ENCODE measurements at places on chromosomes 5 and 9. TPM values are rescaled to one million over a fixed set of nuclear protein-coding genes. Genes with fewer than 3 reads are reported as not detected.

DNA sequence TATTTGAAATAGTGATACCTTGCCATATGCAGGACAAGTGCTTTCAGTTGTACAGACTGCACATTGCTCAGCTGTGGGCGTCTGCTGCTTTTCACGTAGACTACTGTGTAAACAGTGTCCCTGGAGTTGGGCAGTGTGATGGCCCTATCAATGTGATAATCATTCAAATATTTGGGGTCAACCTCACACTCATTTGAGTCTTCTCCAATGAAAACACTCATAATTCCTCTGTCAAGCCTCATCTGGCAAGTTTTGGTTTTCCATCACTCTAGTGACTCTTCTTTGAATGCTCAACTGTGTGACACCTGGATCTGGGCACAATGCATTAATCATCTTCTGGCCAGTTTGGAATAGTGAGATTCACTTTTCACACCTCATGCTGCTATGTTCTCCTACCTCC lies 64.4 kb downstream of the UGCG start:
- no peak for DNase-seq
- no peak overlapping the region for H3K4me3 ChIP-seq
- no peak overlapping the region for H3K27ac ChIP-seq
- H3K27me3 ChIP-seq = no peaks in the 10 kb centered on the region

DNA sequence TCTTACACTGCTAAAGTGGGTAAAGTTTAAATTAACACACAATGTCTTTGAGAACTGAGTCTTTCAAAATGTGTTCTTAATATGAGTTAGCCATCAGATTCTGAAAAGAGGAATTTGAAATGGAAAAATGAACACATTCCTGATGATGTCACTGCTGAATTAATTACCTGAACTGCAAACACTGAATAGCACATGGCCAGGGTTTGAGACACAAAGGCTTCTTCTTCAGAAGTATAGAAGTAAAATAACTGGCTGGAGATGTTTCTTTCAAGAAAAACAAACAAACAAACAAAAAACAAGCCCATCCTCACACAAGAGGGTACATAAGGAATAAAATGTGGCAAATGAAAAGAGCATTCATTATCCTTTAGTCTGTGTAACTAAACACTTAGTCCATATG lies 7.1 kb downstream of the GLIS3 start:
- H3K27me3 ChIP-seq = no peaks in the 10 kb centered on the region
- no peak overlapping the region for H3K4me3 ChIP-seq
- no peak overlapping the region for H3K27ac ChIP-seq
- DNase-seq = no peak
- H3K36me3 ChIP-seq = no peaks in the 10 kb centered on the region

- no peak overlapping the region for H3K4me3 ChIP-seq
- H3K27me3 ChIP-seq = no peaks in the 10 kb centered on the region
- no peak for DNase-seq
- no peak overlapping the region for H3K27ac ChIP-seq
- peaks cover 35% of the 10 kb centered on the region for H3K4me1 ChIP-seq
Measured at GRCh38 chr5:14223372-14223771, 80.2 kb downstream of the TRIO start.

OTULIN gene
- 34.8 TPM for total RNA-seq

DNA sequence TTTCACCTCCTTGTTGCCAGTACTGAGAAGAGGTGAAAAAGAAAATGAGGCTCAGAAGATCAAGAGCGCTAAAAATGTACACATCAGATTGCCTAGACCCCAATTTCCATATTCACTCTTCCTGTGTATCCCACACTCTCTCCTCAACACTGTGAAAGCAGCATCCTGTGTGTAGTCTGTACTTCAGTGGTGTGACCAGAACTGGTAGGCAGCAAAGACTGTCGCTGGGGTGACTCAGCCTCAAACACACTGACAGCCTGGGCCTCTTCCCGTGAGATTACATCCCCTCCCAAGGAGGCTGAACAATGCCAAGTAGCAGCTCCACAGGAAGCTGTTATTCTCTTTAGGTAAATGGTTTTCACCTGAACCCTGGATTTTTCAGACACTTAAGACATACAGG lies 135.5 kb downstream of the CCDC192 start:
- H3K4me1 ChIP-seq = no peaks in the 10 kb centered on the region
- H3K27ac ChIP-seq = no peak overlapping the region
- no peaks in the 10 kb centered on the region for H3K27me3 ChIP-seq
- no peak overlapping the region for H3K4me3 ChIP-seq
- DNase-seq = no peak
- H3K36me3 ChIP-seq = no peaks in the 10 kb centered on the region

GRCh38 chr5:123456242-123456641 lies 33.0 kb upstream of the CEP120 start:
- DNase-seq = no peak
- no peak overlapping the region for H3K27ac ChIP-seq
- H3K4me3 ChIP-seq = no peak overlapping the region
- no peaks in the 10 kb centered on the region for H3K27me3 ChIP-seq
- no peaks in the 10 kb centered on the region for H3K36me3 ChIP-seq

DNA sequence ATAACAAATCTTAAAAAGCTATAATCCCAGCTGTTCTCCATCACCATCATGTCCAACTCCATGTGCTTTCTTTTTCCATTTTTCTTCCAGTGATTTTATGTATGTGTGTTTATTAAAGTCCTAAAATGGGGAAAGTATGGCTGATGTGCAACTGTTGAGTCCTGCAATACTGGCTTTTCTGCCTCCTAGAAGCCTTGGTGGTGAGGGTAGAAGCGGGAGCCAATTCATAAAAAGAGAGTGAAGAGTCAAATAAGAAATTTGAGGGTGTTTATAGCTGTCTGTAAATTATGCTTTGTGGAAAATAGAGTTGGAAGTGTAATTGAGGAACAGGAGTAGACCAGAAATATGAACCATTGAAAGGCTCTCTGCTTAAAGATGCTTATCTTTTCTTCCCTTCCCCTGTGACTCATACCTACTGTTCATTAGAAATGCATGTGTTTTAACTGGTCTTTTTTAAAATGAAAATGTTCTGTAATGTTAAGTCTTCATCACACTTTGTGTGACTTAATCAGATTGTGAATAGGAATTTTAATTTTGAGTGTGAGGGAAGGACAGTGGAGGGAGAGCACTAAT lies 80.1 kb downstream of the ZCCHC7 start:
- H3K36me3 ChIP-seq = no peaks in the 10 kb centered on the region
- H3K4me3 ChIP-seq = no peak overlapping the region
- H3K27ac ChIP-seq = no peak overlapping the region

NPM1 gene
- 5,553 TPM for total RNA-seq

DDX4 gene
- not detected for total RNA-seq

DNA sequence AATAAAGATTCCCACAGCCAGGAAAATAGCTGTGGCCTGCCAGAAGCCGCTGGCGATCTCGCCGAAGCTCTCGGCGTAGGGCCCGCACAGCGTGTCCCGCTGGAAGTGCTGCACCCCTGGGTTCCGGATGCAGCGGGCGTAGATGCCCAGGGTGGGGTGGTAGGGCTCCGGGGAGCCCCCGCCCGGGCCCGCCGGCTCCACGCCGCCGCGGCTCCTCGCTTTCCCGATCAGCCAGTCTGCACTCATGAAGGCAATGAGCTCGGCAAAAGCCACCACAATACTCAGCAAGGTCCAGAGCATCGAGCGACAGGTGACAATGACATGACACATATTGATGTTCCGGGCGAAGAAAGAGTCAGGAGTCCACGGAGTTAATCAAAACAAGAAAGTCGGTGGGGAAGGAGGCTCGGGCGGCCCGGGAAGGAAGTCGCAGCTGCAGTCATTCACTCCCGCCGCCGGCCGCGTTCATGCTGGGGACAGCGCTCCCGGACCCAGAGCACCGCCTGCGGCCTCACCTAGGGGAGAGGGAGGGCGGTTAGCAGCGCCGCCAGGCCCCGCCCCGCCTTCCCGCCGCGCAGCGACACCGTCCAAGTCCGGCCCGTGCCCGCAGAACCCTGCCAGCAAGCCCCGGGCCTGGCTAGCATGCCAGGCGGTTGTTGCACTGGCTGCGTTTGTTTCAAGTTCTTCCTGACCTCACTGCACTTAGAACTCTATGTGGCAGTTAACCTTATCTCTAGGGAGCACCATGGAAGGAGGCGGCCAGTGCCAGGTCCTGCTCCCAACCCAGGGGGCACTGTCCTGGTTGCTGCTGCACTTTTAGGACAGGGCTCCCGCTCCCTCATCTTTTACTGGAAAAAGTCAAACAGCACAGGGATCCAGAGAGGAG lies 138.4 kb downstream of the LHFPL2 start:
- no peak for DNase-seq
- H3K27ac ChIP-seq = no peak overlapping the region
- H3K4me1 ChIP-seq = peaks cover 30% of the 10 kb centered on the region
- H3K4me3 ChIP-seq = no peak overlapping the region

LCN6 gene
- total RNA-seq = not detected

DNA sequence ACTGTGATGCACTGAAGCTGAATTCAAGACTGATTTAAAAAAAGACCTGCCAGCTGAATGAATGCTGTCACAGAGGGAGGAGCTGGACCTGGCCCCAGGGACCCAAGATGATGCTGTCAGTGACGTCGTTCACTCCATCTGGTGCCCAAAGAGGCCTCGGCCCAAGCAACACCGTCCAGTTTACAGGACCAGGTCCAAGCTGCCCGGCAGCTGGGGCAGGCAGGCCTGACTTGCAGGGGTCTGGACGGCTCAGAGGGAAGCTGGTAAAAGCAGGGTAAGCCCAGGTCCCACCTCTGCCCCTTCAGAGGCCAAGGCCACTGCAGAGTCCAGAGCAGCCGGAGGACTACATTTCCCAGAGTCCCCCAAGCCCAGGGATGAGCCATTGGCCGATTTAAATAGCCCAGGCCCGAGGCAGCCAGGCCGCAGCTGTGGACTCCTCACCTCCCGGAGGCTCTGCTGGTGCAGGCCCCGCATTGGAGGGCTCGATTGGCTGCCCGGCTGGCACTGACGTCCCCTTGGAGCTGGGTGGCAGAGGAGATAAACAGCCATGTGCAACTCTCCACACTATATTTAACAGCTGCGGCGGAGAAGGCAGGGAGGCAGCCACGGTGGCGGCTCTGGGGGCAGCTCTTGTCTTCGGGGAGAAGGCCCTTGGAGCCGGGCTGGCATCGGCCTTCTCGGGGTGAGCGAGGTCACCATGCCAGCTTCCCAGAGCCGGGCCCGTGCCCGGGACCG lies at the start of gene PLPP7:
Gene PLPP7, plus strand, starts transcription at position 423 of the 735 bp plus-strand sequence. Its CDS starts 275 bp downstream, at position 698.
- H3K27me3 ChIP-seq = peaks cover 3% of the 10 kb centered on the region
- peak within 1 kb of the TSS; percentile 50 for H3K4me3 ChIP-seq
- peaks cover 33% of the 10 kb centered on the region for H3K4me1 ChIP-seq
- no peaks in the 10 kb centered on the region for H3K36me3 ChIP-seq

- H3K36me3 ChIP-seq = no peaks in the 10 kb centered on the region
- no peak overlapping the region for H3K27ac ChIP-seq
- peak; percentile 36 for DNase-seq
- no peaks in the 10 kb centered on the region for H3K4me1 ChIP-seq
Measured at GRCh38 chr9:29691758-29692407, 2118.6 kb upstream of the C9orf72 start.

GRCh38 chr9:12464910-12465512 lies 228.2 kb upstream of the TYRP1 start:
- H3K4me1 ChIP-seq = no peaks in the 10 kb centered on the region
- no peaks in the 10 kb centered on the region for H3K36me3 ChIP-seq
- H3K27ac ChIP-seq = no peak overlapping the region
- no peaks in the 10 kb centered on the region for H3K27me3 ChIP-seq
- peak; percentile 6 for DNase-seq
- no peak overlapping the region for H3K4me3 ChIP-seq

DNA sequence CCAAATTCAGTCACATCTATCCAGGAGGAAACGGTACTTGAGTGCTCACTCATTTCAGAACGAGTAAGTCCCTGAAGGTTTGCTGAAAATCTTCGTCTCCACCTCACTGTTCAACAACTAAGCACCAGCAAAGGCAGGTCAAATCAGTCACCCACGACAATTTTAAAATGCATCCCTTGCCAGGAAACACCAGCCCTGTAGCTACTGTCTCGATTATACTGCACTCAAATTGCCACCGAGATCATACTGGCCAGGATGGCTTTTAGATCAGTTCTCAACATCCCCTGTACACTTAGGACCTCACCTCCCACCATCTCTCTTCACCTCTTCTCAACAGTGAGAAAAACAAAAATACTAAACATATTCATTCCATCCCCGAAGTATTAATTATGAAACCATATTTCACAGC lies 298.6 kb downstream of the AGTPBP1 start:
- no peak overlapping the region for H3K4me3 ChIP-seq
- peaks cover 25% of the 10 kb centered on the region for H3K27me3 ChIP-seq
- H3K27ac ChIP-seq = no peak overlapping the region
- H3K4me1 ChIP-seq = no peaks in the 10 kb centered on the region
- H3K36me3 ChIP-seq = no peaks in the 10 kb centered on the region

MYMK gene
- total RNA-seq = not detected

LAMC3 gene
- total RNA-seq = 0.07 TPM

DNA sequence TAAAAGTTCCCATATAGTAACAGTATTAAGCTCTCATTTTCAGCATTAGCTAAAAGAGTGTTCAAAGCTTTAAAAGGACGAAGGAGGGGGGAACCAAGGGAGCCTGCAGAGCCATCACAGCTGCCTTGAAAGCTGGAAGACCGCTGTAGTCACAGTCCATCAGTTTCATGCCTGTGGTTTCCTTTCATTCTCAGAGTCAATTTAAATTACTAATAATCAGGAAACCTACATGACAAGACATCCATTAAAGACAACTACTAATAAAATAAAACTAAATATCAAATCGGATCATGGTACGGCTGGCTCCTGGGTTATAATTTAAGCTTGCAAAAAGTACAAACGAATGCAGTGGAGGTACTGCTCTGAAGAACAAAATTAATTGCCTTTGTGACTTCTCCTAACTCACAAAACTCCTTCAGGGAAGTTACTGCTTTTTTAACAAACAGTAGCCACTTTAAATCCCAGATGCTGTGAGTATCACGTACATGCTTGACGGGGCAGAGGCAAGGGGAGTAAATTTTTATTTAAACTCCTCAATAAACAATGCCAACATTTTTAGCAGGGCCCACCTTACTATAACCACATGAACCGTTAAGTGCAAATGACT lies 213.5 kb downstream of the DENND1A start:
- H3K36me3 ChIP-seq = no peaks in the 10 kb centered on the region
- H3K4me3 ChIP-seq = no peak overlapping the region
- H3K27ac ChIP-seq = no peak overlapping the region
- DNase-seq = no peak
- no peaks in the 10 kb centered on the region for H3K27me3 ChIP-seq

PTPRD gene
- not detected for total RNA-seq

DNA sequence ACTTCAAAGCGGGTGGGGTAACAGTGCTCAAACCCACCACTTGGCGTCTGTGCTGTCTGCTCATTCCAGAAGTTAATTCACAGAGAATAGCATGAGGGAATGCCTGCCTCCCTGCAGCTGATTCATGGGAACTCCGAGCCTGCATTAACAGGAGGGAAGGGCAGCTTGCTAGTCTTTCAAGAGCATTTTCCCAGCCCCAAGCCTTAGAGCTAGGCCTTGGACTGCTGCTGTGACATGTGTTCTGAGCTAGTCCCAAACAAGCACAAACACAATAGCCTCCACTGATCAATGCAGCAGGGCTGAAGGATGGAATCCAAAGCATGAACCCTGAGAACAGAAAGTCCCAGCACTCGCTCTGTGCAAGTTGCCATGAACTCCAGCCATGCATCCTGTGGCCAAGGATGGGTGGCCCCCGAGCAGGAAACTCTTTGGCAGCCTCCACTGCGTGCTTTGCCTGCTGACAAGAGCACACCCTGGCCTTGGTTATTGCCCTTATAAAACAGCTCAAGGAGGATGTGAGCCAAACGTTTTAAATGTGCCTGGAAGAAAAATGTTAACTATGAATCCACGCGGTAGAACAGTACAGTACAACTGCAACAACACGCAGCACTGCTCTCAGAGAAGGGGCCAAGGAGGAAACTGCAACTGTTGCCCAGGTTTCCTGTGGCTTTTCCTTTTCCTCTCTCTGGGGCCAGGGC lies 653.1 kb upstream of the KLF4 start:
- no peak overlapping the region for H3K4me3 ChIP-seq
- no peak overlapping the region for H3K27ac ChIP-seq
- H3K27me3 ChIP-seq = no peaks in the 10 kb centered on the region
